ENCODE measurements at places on chromosomes 4 and X.
A peak's percentile ranks its signal among the peaks of the same experiment; 100 is the strongest.

- no peak for DNase-seq
Measured at GRCh38 chrX:140360284-140360683, 144.6 kb downstream of the SOX3 start.

GRCh38 chr4:65392488-65392887 lies 277.8 kb downstream of the EPHA5 start:
- no peak for DNase-seq

DNA sequence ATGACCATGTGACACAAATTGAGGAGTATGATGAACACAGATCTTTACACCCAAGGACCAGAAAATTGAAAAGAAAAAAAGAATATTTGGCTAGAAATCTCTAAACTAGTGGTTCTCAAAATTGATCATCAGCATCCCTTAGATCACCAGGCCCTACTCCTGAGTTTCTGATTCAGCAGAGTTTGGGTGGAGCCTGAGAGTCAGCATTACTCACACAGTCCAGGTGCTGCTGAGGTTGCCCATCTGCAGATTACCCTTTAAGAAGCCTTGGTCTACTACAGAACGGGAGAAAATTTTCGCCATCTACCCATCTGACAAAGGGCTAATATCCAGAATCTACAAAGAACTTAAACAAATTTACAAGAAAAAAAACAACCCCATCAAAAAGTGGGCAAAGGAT lies 182.8 kb downstream of the MOSPD2 start:
- DNase-seq = no peak

GRCh38 chr4:165367040-165367439 lies 11.8 kb upstream of the CPE start:
- DNase-seq = no peak

DNA sequence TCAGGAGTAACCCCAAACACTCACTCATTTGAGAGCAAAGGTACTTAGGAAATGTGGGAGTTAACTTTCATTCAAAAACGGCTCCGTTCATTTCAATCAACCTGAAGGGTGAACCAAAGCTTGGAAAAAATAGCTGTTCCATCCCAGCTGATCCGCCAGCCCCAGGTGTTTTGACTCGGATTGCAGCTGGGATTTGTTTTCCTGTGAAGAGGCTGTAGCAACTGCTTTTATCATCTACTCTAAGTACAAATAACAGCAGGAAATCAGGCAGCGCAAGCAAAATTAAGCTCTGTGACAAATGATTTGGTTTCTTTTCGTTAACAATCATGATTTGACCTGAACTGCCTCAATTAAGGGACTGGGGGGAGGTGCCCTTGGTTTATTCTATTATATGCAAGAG lies 154.7 kb downstream of the BEND2 start:
- no peak for DNase-seq

- DNase-seq = no peak
Measured at GRCh38 chr4:15233626-15234025, 194.2 kb upstream of the C1QTNF7 start.

DNA sequence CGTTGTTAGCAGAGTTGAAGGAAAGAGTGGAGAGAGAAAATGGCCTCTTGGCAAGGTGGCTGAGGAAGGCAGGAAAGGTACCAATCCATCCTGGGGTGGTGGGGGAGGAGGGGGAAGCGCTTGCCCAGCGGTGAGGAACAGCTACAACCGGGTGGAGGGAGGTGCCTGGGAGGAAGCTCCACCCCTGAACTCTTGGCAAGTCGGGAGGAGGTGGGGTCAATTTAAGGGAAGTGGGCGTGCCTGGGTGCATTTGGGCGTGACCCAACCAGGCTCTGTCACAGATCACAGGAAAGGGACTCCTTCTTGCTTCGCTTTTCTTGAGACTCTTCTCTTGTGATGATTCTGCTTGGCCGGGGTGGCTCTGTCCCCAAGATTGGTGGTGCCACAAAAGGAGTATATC lies 41.7 kb downstream of the BCORL1 start:
- DNase-seq = peak; percentile 81

DNA sequence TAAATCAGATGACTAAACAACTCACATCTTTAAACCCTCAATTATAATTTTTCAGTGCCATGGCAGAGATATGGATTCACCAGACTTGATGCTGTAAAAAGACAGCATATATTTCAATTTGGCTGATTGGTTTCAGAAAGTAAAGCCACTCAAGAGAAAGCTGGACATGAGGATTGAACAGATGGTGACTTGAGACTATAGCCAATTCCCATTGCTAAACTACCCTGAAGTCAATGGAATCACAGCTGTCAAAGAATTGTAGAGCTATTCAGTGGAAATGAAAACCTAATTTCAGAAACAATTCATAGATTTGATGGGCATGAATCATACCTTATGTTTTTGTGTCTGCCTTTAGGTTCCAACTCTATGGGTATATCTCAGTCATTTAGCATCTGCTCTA lies 510.6 kb upstream of the BOD1L1 start:
- no peak for DNase-seq

DNA sequence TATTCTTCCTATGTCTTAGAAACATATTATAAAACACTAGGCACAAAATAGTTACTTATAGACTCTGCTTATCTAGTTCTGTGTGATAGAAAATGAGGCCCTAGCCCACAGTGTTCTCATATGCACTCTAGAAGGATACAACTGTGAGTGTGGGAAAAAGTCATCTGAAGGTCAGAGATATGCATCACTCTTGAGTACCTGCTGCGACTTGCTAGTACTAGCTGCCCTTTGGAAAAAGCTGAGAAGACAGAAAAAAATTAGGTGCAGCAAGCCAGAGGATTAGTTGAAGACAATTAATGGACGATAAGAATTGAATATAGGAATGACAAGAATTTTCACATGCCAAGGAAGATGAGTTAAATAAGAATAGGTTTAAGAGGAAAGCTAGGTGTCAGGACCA lies 61.3 kb downstream of the MTHFD2L start:
- no peak for DNase-seq

DNA sequence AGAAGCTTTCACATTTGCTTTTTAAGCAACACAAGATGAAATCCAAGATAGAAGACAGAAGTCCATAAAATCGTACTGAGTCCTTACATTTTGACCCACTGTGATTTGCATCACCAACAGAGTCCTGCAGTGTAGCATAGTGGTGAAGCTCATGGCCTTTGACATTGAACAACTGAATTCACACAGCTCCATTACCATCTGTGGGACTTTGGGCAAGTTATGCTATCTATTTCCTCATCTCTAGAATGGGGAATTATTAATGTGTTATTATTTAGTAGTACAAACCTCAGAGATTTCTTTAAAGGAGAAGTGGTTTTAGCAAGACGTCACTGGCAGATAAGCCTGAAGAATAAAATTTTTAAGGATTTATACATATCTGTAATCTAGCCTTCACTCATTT lies 10.7 kb downstream of the GPRIN3 start:
- DNase-seq = no peak

DNA sequence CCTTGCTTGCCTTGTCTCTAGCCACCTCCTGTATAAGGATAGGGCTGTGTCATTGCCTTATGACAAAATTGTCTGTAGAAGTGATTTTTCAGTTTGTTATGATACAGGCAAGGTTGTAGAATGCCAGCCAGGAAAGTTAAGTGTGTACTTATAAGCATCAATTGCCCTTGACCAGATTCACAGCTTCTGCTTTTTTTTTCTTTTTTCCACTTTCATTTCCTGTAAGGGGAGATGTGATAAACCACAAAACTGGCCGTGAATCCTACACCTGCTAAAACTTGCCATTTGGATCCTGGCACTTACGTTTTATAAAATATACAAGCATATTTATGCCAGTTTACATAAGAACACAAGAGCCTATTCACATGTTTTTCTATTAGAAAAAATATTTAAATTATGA lies 35.0 kb upstream of the BMPR1B start:
- no peak for DNase-seq

- no peak for DNase-seq
Measured at GRCh38 chrX:123860983-123861382, 1.1 kb downstream of the XIAP start.

GRCh38 chr4:36211084-36211483 lies 33.2 kb downstream of the ARAP2 start:
- DNase-seq = no peak

- no peak for DNase-seq
Measured at GRCh38 chr4:113756005-113756410, 5.5 kb downstream of the CAMK2D start.

GRCh38 chrX:26651755-26652154 lies 435.8 kb downstream of the MAGEB5 start:
- DNase-seq = no peak

- no peak for DNase-seq
Measured at GRCh38 chrX:104135677-104136076, 21.1 kb downstream of the SLC25A53 start.

DNA sequence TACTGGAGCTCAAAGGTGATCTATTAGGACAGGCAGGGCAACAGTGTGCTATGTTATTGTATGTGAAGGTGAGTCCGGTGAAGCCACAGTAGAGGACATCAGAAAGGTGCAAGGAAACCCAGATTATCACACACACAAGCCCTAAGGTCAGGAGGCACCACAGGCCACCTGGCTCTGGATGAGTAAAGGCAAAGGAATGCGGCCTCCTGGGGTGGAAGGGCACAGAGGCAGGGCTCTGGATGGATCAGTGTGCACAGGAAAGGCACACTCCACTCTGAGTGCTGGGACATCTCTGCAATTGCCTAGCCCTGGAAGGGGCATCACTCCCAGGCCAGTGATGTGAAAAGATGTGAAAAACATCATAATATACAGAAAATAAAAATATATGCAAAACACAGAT lies 683.5 kb downstream of the TRIML1 start:
- DNase-seq = no peak

- no peak for DNase-seq
Measured at GRCh38 chrX:153571534-153571908, 27.4 kb downstream of the CCNQ start.

DNA sequence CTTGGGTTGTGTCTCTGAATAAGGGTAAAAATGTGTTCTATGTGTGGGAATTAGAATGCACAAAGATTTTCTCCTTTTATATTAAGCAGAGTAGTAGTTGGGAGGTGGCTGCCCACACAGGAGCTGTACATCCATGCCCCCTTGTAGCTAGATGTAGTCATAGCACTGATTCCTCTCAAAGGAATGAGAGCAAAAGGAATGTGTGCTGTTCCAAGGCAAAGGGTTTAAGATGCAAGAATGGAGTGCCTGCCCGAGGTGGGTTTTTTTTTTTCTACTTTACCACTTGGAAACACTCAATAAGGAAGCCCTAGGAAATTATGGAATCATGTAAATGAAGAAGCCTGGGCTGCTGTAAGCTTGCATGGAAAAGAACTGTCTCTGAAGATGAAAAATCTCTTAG lies 2183.2 kb upstream of the AGA start:
- no peak for DNase-seq

DNA sequence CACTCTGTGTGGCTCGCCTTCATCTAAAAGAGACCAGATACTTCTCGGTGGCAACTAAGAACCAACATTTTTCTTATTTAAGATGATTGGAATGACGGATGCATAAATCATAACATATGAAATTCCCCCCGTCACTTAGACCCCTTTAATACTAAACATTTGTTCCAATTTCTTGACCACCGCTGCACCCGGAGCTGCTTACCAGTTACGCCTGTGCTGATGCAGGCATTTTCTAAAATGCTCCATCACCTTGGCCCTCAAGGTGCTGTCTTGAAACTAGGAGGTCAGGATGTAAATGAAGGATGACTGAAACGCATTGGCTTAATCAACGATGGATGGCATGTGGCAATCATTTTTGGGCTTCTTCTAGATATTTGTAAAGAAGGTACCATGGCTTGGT lies 130.0 kb downstream of the CPZ start:
- no peak for DNase-seq

GRCh38 chr4:6443035-6444023 lies 29.1 kb downstream of the PPP2R2C start:
- no peak for DNase-seq

DNA sequence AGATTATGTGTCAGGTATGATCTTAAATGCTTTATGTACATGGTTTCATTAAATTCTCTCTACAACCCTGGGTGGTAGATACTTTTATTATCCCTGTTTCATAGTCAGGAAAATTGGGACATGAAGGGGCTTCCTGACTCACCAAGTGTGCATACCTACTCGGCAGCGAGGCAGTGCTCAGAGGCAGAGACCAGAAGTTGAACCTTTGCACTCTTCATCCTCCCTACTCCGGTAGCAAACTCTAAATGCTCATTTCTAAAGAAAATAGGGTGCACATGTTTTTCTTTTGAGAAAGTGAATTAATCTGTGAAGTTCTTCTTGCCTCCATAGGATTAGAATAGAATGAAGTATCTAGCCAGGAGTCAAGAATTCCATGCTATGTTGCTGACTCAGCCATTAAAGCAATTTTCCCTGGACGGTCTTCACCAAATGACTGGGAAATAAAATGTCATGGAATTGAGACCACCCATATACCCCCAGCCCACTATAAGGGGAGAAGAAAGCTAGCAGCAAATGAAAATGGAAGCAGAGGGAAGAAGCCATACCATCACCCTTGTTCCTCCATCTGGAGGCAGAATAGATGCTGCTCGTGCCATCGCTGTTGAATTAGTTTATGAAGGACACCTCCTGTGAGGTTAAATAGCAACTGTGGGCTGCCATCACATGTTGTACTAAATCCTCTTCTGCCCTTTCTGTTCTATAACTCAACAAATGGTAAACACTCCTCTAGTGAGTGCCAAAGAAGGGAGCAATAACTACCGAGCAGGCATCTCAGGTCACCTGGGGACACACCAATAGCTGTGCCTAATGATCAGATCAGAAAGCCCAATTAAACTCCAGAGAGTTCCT lies 355.4 kb downstream of the CAMK2D start:
- DNase-seq = no peak

All from activated naive CD4-positive, alpha-beta T cell treated with Interleukin-2 at 50 U/mL for 16 hours (primary cell).